ENCODE measurements at places on chromosomes 6 and 20.

GRCh38 chr6:166004876-166005275 is 162.8 kb downstream of the TBXT start:
- no peak for DNase-seq

DNA sequence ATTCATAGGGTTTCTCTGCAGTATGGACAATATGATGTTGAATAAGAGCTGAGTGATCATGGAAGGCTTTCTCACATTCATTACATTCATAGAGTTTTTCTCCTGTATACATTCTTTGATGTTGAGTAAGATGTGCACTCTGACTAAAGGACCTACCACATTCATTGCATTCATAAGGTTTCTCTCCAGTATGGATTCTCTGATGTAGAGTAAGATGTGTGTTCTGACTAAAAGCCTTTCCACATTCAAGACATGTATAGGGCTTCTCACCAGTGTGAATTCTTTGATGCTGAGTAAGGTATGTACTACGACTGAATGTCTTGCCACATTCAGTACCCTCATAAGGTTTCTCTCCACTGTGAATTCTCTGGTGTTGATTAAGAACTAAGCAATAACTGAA is 29.3 kb upstream of the ZNF391 start:
- DNase-seq: no peak

DNA sequence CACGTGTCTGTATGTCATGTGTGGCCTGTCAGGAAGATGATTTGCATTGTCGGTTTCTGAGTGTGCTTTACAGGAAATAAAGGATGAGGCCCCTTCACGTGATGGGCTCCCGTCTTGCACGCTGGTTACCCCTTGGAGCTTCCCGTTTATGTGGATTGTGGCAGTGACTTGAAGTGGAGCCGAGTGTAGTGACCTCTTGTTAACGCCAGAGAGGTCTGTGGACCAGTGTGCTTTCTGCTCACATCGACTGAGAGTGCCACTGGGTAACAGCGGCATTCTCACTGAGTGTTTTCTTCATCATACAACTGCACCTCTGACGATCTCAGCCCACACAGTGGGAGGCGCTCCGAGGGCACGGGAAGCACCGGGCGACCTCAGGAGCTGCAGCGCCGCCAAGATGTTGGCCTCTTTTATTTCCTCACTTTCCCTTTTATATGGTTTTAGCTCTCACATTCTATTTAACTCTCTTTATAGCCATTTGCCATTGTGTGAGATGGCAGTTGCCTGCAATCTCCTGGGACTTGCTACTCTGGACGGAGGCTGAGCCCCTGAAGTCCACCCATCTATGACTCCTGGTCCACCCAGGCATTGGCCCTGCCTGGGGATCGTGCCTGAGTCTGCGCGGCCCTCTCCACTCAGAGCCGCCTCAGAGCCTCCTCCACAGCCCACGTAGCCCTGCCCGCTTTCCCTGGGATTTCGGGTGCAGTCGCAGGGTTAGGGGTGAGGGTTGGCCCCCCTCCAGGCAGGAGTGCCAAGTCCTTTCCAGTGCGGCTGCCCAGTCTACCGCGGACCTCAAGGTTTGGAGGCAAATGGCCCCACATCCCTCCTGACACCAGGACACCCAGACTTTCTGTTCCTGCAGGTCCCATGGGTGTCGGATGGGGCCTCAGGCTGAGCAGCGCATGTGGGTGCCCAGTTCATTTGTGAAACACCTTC is 238.9 kb downstream of the ERMARD start:
- DNase-seq: no peak

GRCh38 chr6:168126566-168127383 is 47.8 kb upstream of the FRMD1 start:
- no peak for DNase-seq

- no peak for DNase-seq
Observed at GRCh38 chr20:60976913-60977312, 275.1 kb upstream of the CDH4 start.

DNA sequence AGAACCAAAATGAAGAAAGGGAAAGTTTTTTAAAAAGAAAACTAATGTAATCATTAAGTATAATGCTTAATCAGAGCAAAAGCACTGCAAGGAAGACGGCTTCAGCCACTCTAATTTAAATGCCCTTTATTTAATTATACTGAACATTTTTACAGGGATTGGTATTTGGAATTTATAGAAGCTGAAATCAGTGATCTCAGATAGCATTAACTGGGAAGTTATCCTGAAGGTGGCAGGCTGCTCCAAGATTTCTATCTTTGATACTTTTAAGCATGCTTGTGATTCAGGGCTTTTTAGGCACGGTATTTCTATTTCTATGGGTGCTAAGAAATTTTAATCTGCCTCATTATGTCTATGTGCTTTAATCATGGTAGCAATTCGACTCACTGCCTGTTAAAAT is 1.3 kb upstream of the NDUFAF4 start:
- peak; percentile 36 for DNase-seq

- peak; percentile 1 for DNase-seq
Observed at GRCh38 chr6:4130357-4130987, 4.9 kb downstream of the ECI2 start.

DNA sequence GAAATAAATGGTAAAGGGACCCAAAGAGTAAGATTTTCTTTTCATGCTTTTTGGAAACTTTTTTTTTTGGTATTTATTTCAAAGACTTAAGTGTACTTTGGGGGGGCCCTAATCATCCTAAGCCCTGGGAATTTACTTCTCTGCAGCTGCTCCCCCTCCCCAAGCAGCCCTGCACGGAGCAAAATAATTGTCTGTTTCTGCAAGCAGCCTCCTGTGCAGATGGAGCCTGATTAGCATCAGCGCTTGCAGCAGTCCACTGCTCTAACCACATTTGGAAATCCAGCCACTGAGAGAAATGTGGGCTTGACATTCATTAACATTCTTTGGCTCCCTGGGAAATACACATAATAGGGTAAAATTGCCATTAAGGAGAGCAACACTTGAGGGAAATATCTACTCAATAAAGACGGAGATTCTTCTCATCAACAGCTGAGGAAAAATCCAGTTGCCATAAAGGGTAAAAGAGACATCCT is 309.2 kb upstream of the MAP3K7 start:
- DNase-seq: no peak

- no peak for DNase-seq
Observed at GRCh38 chr6:102798636-102799035, 1405.1 kb downstream of the GRIK2 start.

DNA sequence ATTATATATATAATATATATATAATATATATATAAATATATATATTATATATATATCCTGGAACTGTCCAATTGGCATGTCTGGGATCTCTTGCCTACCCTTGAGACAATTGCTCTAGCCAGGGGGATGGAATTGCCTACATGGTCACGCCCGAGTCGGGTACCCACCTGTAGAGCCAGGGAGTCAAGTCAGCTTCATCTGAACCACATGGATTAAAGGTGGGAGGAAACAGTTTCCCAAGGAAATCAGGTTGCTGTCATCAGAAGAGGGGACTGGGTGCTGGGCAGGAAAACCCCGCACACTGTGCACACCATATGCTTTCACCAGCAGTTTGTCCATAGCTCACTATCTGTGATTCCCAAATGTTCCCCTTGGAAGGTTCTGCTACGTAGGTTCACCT is 252.5 kb upstream of the NOX3 start:
- DNase-seq: no peak

DNA sequence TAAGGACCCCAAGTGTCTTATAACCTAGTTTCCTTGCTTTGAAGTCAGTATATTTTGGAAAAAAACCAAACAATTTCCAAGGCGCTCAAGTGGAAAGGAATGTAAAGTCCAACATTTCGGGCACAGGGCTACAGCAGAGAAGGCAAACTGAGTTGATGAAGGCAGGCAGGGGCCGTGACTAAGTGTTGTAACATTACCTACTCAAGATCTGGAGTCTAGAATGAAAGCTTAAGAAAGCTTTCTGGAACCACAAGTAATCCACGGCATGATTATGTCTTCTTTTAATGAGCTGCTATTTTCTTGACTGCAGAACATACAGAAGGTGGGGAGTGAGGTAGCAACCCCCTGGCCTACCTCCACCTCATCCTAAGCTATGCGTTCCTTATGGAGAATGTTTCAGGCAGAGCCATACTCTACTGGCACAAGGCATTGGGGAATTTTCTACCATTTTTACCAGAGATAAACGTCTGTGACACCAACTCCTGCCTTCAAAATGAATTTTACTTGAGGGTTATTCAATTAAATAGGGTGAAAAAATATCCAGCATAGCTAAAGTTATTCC is 4.3 kb downstream of the PPP1R10 start:
- DNase-seq: no peak

DNA sequence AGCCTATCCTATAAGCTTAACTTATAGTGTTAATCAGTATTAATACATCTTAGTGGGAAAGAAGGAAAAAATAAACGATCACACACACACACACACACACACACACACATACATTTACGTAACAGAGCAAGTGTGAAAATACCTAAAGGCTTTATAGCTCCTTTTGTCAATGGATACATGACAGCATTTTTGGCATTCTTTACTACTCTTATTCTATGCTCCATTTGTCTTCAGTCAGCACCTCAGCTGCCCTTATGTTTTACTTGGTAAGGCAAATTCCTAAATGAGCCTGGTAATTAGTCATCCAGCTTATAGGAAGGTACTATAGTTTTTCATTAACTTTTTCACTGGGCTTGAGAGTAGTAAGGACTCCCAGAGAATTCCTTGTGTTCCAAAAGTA is 25.1 kb upstream of the SLC17A3 start:
- no peak for DNase-seq

DNA sequence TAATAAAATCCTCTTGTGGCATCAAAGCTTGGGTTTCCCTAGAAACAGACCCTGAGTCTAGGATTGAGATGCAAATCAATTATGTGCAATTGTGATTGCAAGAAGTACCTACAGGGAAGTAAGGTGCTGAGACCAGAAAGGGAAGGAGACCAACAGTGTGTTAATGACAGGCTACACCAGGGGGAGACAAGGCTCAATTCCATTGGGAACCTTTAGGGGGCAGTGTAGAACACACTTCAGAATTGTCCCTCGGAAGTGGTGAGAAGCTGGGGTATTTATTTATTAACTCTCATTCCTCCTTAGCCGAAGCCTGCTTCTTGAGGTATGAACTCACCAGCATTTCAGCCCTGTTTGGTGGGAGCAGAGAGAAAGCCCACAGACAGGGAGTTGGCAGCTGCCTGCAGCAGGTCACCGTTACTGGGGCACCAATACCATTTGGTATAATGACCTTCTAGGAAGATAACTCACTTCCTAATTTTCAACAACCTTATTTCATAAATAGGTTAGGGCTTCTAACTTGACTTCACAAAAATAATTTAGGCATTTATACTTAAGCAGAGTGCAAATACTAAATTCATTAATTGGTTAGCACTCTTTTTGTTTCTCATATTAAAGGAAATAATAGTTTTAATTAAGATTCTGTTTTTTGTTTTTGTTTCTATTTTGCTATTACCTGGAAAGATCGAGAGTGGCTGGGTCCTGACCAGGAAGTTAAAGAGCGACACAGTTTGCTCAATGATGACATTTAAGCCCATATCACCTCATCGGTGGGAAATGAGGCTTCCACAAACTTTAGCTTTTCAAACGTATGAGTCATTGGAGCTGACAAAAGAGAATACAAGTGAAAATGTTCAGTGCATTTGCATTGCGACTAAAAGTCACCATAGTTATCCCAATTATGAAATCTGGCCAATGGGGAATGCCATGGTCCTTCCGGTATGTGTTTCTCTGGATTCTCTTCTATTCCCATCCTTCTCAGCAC is 94.8 kb downstream of the BTBD3 start:
- peak; percentile 68 for DNase-seq

- no peak for DNase-seq
Observed at GRCh38 chr6:140041056-140041455, 666.6 kb upstream of the CITED2 start.
